Kasumi-1 (cell line): ENCODE measurements at places on chromosomes 12 and 14.

DNA sequence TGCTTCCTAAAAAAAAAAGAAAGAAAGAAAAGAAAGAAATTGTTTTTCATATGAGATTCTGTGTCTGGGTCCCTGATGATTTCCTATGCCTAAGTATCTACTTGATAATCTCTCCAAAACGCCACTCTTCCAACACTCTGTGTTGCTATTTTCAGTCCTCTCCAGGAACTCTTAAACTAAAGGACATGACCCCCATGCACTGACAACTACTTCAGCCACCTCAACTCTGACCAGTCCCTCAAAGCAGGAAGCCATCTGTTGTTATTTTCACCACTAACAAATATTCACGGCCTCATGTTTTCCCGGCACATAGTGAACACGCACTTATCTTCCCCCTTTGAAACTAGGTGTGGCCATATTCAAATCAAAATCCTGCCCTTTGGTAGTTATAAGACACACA is 259.3 kb downstream of the PPFIA2 start:
- no peak for DNase-seq

GRCh38 chr12:57138526-57139272 is 8.7 kb downstream of the LRP1-AS start:
- DNase-seq, result no peak

- DNase-seq, result no peak
Measured at GRCh38 chr12:128930606-128931005, 77.3 kb downstream of the GLT1D1 start.

GRCh38 chr14:88005050-88005481 is at the start of gene GPR65:
GPR65 (plus strand) TSS chr14:88005135; CDS start chr14:88010848, 5,713 bp downstream.
- DNase-seq, result peak; percentile 93

GRCh38 chr12:70794131-70794530 is 126.4 kb downstream of the PTPRR start:
- DNase-seq, result no peak

- peak; percentile 58 for DNase-seq
Measured at GRCh38 chr12:13211859-13212664, 15.5 kb downstream of the EMP1 start.

DNA sequence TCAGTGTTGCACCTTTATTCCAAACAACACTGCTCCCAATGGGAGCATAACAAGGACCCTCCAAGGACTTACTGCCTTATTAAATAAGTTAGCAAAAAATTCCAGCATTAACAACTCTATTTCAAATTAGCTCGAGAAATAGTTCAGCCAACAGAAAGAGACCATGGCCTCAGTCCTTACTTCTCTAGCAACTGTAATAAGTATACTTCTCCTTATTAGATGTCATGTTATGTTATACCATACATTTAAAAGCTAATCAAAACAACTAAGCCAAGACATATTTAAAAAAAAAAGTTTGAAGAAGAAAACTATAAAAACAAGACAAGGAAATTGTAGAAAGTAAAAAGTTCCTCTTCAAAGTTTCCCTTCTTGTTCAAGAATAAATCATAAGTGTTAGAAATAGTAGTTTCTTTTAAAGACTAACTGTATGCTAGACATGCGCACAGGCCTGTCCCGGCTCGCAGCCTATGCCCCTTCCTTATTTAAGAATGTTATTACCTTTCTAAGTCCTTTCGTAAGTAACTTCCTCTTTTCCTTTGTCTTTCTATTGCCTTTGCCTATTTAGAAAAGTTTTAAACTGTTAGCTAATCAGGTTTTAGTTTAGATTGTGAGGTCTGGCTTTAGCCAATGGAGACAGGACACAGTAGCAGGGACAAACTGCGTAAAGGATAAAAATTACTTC is 68.6 kb downstream of the RESF1 start:
- DNase-seq, result peak; percentile 68

DNA sequence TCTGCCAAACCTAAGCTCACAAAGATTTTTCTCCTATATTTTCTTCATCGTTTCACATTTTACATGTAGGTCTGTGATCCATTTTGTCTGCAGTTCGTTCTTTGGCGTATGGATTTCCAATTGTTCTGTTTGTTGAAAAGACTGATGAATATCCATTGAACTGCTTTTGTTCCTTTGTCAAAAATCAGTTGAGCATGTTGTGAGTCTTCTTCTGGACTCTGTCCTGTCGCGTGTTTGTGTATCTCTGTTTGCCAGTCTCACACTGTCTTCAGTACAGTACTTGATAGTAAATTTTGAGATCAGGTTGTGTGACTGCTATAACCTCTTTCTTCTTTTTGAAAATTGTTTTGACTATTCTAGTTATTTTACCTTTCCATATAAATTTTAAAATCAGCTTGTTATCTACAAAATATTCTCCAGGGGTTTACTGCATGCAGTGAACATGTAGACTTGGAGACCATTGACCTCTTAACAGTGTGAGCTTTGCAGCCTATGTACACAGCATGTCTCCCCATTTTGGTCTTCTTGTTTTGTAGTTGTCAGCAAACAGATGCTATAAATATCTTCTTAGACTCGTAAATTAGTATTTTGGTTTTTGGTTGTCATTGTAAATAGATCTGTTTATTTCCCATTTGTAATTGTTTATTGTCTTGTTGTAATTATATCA is 94.0 kb upstream of the DYNC1H1 start:
- DNase-seq, result no peak

GRCh38 chr14:61652526-61653262 is 42.6 kb upstream of the HIF1A start:
- DNase-seq, result no peak

DNA sequence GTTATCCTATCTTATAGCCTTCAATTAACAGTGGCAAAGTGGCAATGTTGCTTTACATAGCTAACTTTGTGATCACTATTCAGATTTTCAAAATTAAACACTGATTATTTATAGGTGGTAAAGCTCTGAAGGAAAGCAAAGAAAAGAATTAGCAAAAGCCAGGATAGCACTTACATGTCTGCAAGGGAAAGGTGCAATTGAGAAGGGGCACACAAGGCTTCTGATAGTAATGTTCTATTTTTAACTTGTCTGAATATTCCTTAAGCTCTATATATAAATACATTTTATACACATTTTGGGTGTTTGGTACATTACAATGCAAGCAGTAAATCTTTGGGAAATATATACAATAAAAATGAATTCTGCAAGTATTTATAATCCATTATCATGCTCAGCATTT is 10.9 kb downstream of the NAP1L1 start:
- DNase-seq, result no peak

DNA sequence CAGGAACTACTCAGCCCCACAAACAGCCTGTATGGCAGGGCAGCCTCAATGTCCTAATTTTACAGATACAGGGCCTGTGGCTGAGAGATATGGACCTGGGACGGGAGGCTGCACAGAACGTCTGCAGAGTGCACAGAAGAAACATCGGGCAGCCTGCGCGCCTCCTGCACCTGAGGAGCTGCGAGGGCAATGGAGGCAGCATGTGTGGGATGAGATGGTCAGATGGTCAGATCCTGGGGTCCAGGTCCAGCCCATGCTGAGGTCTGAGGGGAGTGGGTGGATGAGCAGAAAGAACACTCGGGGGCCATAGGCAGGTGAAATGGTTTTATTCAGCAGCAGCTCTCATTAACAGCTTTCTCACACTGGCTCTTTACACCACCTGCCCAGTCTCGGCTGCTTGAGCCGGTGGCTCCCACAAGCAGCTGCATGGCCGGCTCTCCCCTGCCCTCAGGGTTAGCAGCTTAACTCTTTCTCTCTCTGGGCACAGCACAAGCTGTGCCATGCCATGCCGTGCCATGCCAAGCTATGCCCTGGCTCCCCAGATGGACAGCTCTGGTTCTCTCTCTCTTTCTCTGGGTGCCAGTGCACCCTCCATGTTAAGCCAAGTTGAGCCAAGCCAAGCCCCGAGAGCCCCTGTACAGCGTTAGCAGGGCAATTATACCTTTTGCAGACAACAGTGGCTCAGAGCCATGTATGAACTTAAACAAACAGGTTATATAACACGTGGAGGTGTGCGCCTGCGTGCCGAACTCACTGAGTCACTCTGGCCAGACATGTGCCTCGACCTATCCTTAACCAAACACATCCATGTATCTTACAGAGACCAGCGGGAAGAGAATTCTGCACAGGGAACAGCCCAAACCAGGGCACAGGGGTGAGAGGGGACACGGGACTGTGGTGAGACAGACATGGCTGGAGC is 47.6 kb downstream of the RIMBP2 start:
- no peak for DNase-seq

DNA sequence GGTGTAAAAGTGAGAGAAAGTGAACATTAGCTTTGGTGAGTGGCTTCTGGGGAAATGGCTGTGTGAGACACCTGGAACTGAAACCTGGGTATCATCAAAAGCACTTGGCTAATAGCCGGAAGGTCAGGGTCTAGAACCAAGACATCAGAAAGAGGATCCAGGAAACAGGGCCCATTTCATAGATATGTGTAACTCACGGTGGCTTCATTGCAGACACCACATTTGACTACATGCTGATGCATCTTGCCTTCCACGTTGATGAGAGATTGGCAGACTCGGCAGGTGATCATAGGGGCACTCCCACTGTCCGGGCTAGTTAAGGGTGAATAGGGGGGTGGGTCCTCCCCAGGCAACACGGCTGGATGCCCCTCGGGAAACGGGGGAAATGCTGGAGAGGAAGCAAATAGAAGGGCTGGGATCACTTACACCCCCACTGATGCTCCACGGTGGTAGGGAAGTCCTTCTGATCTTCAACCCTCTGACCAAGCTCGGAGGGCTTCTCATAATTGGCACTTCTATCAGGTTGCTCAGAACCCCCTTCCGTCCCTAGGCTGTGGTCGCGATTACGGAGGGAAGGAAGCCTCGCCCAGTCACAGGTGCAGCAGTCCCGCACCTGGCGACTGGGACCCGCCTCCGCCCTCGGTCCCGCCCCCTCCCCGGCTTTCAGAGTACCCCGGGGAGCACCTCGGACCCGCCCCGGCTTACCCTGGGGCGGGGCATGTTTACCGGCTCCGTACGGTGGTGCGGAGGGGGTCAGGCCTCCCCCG is 593 bp downstream of the PIP4P1 start:
- DNase-seq, result no peak

GRCh38 chr14:60655898-60656685 is 6.8 kb upstream of the SIX1 start:
- DNase-seq, result no peak

- DNase-seq, result no peak
Measured at GRCh38 chr12:121423253-121423652, 23.3 kb downstream of the RNF34 start.

GRCh38 chr12:115062741-115063140 is 378.8 kb upstream of the TBX3 start:
- DNase-seq, result no peak

DNA sequence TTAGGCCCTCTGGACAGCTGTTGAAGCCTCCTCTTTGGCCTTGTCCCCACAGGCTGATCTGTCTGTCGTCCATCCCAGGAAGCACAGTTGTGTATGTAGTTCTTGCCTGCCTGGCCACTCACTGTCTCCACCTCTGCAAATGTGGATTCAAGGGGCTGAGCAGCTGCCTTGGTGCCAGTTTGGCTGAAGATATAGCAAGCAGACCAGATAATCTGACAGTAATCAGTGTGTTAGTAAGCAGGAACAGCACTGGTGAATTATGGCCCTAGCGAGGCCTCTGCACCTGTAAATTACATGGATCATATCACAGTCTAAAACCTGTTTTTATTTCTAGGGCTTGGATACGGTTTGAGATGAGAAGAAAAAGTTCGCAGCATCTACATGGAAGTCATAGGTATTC is 282.5 kb upstream of the NOS1 start:
- DNase-seq, result no peak

DNA sequence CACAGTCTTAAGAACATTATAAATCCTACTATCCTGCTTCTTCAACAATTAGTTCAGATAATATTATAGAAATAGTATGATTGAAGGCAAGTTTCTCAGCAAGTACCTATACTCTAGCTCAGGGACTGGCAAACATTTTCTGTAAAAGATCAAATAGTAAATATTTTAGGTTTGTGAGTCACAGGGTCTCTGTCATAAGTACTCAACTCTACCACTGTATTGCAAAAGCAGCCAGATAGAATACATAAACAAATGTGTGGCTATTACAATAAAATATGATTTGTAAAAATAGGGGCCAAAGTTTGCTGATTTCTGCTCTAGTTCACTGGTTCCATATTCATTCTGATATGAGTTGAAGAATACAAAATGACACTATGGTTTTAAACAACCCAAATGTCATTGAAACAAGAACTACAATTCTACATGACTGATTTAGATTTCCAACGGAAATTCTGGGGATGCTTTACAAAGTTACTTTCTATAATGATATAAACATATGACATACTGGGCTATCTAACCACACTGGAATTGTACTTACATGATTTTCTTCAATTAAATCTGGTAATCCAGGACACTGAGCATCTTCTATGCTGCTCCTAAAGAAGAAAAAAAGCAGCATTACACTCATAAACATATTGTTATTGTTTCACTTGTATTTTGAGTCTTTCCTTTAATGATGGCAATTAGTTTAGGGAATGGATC is 23.2 kb downstream of the LGALS3 start:
- DNase-seq, result no peak

GRCh38 chr12:58871556-58871955 is 48.7 kb downstream of the LRIG3 start:
- DNase-seq, result no peak

DNA sequence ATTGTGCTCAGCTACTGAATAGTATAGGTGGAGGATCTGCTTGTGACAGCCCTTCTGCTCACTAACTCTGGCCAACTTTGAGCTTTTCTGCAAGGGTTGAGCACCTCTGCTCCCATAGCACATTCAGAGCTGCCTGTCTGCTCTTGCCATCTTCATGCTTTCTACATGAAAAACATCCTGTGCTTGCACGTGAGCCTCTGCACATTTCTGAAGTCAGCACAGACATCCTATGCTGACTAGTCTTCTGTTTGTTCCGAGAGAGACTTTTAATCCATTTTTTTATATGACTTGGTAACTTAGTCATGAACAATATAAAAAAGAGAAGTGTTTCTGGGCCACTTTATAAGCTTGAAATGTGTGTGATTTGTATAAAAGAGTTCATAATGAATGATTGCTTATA is 969.3 kb downstream of the TMTC2 start:
- DNase-seq, result no peak

- DNase-seq, result no peak
Measured at GRCh38 chr12:105559310-105559709, 228.8 kb downstream of the C12orf75 start.

DNA sequence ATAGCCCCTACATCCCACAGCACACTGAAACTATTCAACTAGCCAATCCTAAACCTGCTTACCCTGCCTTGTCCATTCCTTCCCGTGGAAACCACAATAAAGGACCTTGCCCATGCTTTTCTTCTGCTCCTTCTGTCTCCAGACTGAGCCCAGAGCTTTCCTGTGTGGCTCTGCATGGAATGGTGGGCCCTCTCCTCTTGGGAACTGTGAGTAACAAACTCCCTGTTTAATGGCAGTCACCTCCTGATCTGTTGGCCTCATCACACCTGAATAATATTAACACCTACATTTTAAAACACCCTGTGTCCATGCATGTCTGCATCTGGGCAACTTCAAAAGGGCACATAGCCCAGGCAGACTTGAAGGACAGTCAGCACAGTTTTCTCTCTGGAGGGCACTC is 12.4 kb downstream of the LGR5 start:
- DNase-seq, result no peak

GRCh38 chr14:104968541-104969401 is 9.4 kb downstream of the AHNAK2 start:
- DNase-seq, result no peak

GRCh38 chr14:104697892-104698583 is 8.6 kb downstream of the INF2 start:
- no peak for DNase-seq

GRCh38 chr12:5630726-5631125 is 198.8 kb downstream of the NTF3 start:
- DNase-seq, result no peak

- no peak for DNase-seq
Measured at GRCh38 chr14:91185721-91186120, 58.8 kb downstream of the GPR68 start.
